ENCODE measurements at places on chromosomes 7 and 10. TPM values are rescaled to one million over a fixed set of nuclear protein-coding genes. Genes with fewer than 3 reads are reported as not detected.

GHRHR gene
- not detected for total RNA-seq

CALN1 gene
- total RNA-seq: not detected

SPRN gene
- total RNA-seq: 0.36 TPM

C10orf53 gene
- total RNA-seq: not detected

PRXL2A gene
- total RNA-seq: 0.32 TPM

HMX2 gene
- total RNA-seq: not detected

DNA sequence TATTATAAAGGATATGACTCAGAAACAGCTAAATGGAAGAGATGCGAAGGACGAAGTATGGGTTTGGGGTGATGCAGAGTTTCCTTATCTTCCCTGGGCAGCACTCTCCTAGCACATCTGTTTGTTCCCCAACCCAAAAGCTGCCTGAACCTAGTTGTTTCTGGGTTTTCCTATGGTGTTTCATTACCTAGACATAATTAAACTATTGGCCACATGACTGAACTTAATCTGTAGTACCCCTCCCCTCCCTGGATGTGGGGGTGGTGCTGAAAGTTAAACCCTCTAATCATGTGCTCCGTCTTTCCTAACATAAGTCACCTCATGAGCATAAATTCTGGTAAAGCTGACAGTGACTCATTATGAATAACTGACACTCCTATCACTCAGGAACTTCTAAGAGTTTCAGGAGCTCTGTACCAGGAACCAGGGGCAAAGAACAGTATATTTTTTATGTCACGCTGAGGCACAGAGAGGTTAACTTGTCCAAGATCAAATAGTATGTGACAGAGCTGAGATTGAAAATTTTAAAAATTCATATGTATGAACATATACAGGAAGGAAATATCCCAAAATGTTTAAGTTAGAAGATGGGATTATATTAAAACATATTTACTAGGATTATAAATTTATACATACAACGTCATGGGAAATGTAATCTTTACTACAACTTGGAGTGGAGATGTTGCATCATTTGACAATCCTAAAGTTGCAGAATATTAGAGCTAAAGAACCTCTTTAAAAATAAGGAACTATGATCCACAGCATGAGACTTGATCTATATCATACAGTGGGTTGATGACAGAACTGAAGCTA, 4.8 kb downstream of the STRIP2 start:
- no peaks in the 10 kb centered on the region for H3K36me3 ChIP-seq
- peak; percentile 34 for DNase-seq
- peak overlapping the region; percentile 70 for H3K4me3 ChIP-seq
- peaks cover 31% of the 10 kb centered on the region for H3K4me1 ChIP-seq
- no peaks in the 10 kb centered on the region for H3K27me3 ChIP-seq

- no peak for DNase-seq
- H3K36me3 ChIP-seq: peaks cover 5% of the 10 kb centered on the region
- peaks cover 39% of the 10 kb centered on the region for H3K4me1 ChIP-seq
- peaks cover 4% of the 10 kb centered on the region for H3K27me3 ChIP-seq
Measured at GRCh38 chr10:44198096-44198779, 186.7 kb downstream of the CXCL12 start.

- no peak overlapping the region for H3K27ac ChIP-seq
- H3K36me3 ChIP-seq: 0 out of 2 replicates have a peak, but pooled peaks cover 4% of the 10 kb centered on the region
- no peak for DNase-seq
- H3K4me1 ChIP-seq: peaks cover 31% of the 10 kb centered on the region
- no peak overlapping the region for H3K4me3 ChIP-seq
- no peaks in the 10 kb centered on the region for H3K27me3 ChIP-seq
Measured at GRCh38 chr7:42110333-42110732, 126.7 kb downstream of the GLI3 start.

DNA sequence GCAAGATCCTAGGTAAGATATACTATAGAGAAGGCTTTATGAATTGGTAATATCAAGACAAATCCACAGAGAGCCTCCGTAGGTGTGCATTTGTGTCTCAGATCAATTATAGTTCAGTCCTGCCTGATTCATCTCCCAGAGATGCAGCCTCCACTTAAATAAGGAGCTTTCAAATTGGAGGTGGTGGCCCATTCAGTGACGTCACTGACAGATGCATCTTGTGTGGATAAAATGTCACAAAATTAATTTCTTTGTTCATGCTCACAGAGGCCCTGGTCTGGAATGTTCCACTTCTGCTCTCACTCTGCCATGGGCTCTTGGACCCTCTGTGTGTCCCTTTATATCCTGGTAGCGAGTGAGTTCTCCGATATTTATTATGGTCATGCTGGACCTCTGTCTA, 157.1 kb upstream of the PRSS58 start:
- H3K27ac ChIP-seq: no peak overlapping the region
- H3K27me3 ChIP-seq: no peaks in the 10 kb centered on the region
- DNase-seq: no peak
- H3K4me1 ChIP-seq: peaks cover 22% of the 10 kb centered on the region
- H3K36me3 ChIP-seq: no peaks in the 10 kb centered on the region

- no peaks in the 10 kb centered on the region for H3K36me3 ChIP-seq
- H3K27me3 ChIP-seq: no peaks in the 10 kb centered on the region
- peaks cover 8% of the 10 kb centered on the region for H3K4me1 ChIP-seq
- H3K4me3 ChIP-seq: no peak overlapping the region
Measured at GRCh38 chr7:77665161-77665560, 31.1 kb upstream of the RSBN1L start.

DNA sequence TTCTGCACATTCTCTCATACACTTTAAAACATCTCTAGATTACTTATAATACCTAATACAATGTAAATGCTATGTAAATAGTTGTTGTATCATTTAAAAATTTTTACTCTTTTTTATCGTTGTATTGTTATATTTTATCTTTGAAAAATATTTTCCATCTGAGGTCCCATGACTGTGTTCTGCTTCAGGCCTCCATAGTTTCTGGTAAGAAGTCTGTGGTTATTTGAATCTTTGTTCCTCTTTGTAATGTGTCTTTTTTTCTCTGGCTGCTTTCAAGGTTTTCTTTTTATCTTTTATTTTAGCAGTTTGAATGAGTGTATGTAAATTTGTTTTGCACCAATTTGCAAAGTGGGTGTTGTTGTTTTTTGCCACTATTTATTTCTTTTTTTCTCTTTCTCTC, 263.1 kb downstream of the RPS24 start:
- H3K27ac ChIP-seq: no peak overlapping the region
- H3K4me1 ChIP-seq: peaks cover 2% of the 10 kb centered on the region
- H3K27me3 ChIP-seq: no peaks in the 10 kb centered on the region
- peaks cover 12% of the 10 kb centered on the region for H3K36me3 ChIP-seq

- peak; percentile 30 for DNase-seq
- no peak overlapping the region for H3K4me3 ChIP-seq
- H3K27ac ChIP-seq: no peak overlapping the region
Measured at GRCh38 chr7:129990403-129991192, 37.8 kb upstream of the UBE2H start.

GRCh38 chr7:89023877-89024276, 228.3 kb upstream of the TEX47 start:
- no peak overlapping the region for H3K4me3 ChIP-seq
- no peaks in the 10 kb centered on the region for H3K4me1 ChIP-seq
- no peaks in the 10 kb centered on the region for H3K36me3 ChIP-seq
- no peaks in the 10 kb centered on the region for H3K27me3 ChIP-seq
- no peak overlapping the region for H3K27ac ChIP-seq

- H3K36me3 ChIP-seq: no peaks in the 10 kb centered on the region
- DNase-seq: no peak
- peaks cover 11% of the 10 kb centered on the region for H3K27me3 ChIP-seq
- H3K4me3 ChIP-seq: no peak overlapping the region
Measured at GRCh38 chr7:2980401-2981102, 63.1 kb downstream of the CARD11 start.

DNA sequence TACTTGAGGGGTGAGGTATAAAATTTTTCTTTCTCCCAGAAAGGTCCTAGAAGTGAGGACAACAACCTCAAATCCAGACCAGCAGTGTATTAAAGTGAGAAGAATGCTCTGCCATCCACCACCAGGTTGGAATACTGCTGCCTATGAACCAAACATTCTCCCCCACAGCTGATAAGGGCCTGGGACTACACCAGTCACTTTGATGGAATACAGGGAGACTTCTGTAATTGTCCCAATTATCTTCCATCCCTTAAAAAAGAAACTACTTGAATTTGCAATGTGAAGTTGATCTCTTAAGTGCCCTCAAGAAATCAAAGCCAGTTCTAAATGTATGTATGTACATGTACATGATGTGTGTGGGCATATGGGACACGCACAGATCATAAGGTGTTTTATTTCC, 3.0 kb downstream of the TBX20 start:
- H3K36me3 ChIP-seq: no peaks in the 10 kb centered on the region
- no peak overlapping the region for H3K4me3 ChIP-seq
- no peak for DNase-seq
- no peak overlapping the region for H3K27ac ChIP-seq

- H3K4me1 ChIP-seq: peaks cover 22% of the 10 kb centered on the region
- peaks cover 17% of the 10 kb centered on the region for H3K36me3 ChIP-seq
- no peak overlapping the region for H3K4me3 ChIP-seq
- DNase-seq: no peak
Measured at GRCh38 chr7:73703757-73704639, 15.5 kb downstream of the STX1A start.

All from HFFc6 (cell line).